ENCODE measurements at places on chromosomes 7 and 10.
A peak's percentile ranks its signal among the peaks of the same experiment; 100 is the strongest.

DNA sequence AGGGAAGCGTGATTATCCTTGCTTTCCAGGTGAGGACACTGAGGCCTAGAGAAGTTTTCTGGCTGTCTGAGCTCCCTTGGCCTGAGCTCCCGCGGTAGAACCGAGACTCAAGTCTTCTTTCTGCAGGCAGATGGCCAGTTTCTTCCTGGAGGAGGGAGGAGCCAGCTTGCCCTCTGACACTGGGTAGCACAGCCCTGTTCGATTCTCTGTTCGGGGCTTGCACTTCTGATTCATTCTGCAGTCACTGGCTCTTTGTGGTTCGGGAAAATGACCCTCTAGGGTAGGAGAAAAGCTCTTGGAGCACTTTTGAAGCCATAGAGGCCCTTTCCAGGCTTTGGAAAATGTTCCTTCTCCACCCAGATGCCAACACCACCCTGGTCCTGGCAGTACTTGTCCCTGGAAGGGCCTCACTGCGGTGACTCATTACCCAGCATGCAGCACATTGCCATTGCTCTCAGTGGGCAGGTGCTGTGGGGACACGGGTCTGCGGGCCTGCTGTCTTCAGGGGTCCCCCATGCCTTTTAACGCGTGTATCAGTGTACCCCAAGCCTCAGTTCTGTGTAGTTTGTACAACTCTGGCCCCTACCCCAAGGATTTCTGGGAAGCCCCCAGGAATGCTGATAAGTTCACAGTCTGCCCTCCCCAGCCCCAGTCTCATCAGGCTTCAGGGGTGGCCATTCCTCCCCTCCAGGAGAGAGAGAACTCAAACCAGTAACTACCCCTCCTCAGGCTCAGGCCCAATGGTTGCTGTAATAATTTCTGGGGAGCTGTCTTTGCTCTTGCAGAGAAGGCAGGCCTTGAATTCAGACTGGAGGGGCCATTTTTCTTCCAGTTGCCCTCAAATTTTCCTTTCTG lies 11.9 kb downstream of the CHST3 start:
- peak; percentile 47 for DNase-seq

GRCh38 chr7:88281749-88282148 lies 24.9 kb downstream of the STEAP4 start:
- DNase-seq, result no peak

DNA sequence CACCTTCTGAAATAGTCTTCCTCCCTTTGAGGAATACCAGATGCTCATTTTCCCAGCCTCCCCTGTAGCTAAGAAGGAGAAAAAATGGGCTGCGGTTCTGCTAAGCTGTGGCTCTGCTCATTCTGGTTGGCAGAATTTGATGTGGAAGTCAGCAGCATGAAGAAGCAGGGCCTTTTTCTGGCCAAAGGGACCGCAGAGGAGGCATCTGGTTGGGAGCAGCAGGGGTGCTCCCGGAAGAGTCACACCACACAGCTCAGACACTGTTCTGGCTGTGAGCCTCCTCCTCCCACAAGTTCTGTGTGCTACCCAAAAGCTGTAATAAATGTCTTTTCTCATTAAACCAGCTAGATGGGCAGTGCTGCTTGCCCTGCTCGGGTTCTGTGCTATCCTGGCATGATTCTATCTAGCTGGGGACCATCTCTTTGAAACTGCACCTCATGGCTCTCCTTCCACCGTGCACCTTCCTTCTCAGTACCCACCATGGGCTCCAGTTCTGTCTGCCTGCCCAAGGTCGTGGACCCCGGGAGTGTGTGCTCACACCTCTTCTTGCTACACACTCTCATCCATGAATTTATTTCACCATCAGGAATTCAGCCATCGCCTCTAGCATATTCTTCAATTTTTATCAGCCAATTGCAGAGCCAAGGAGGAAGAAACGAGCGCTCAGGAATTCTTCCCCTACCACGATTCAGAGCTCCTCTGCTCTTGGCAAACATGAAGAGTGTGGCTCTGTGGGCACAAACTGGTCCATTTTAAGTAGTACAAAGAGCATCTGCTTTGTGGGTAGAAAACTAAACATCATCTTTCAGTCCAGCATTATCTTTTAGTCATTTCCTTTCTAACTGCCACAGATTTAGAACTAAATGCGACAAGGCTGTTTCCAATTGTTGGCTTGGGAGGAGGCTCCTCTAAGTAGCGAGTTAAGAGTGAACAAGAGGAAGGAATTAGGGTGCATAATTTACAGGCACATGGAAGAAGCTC lies 76.9 kb downstream of the FAM171A1 start:
- DNase-seq, result peak; percentile 54

- DNase-seq, result no peak
Measured at GRCh38 chr7:134440067-134440466, 18.8 kb downstream of the AKR1B1 start.

DNA sequence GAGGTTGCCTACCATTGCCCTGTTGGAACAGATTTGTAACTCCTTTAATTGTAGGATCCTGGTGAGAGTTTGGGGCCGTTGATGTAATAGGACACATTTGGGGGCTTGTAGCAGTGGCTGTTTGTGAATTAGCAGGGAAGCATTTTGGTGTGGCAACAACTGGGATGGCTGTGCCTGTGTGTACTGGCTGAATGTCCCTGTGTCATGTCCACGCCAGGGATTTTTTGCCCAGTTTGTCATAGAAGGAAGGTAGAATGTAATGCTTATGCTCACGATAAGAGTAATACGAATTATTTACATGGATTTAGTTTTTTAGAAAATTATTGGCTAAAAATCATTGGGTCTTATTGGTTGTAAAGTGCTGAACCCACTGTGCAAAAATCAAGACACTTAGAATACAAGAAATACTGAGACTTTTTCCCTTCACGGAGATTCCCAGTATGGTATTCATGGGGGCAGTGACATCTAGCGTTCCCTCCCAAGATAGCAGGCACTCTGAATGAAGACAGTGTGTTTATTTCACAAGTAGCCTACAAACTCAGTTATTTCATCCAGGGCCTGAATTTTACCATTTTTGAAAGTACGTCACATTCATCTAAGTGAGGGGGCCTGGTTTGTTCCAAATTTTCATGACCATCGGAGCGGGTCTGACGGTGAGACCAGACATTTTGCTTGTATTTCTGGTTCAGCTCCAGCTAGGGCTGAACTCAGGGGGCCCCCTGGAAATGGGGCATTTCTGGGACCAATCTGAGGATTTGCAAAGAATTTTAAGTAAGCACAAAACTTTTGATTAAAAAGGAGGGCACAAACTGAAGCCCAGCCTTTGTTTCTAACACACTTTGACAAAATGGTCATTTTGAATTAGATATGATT lies 74.7 kb downstream of the CACNB2 start:
- peak; percentile 62 for DNase-seq

DNA sequence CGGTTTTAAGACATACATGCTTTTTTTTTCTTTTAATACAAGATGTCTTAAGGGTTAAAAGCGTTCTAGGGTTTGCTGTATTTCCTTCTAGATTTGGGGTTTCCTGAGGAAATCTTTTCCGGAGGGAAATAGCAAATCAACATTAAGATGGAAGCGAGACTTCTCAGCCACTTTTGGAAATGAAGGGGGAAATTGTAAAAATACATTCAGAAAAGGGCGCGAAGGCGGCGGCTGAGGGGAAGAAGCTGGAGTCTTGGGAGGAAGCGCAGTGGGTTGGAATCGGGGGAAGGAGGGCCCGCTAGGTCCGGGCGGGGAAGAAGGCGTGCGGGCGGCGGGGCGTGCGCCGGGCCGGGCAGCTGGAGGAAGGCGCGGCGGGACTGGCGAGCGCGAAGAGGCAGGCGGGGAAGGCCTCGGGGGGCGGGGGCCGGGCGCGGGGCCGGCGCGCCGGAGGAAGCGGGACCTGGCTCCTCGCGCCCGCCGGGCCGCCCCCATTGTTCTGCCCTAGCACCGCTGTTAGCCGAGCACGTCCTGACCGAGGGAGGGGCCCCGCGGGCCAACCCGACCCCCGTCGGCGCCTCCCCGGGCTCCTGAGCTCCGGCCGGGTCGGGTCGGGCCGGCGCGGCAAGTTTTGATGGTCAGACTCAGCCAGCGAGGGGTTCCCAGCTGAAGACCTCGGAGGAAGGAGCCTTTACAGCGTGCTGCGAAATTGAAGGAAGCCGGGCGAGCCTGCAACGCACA lies 1.5 kb upstream of the SKIDA1 start:
- peak; percentile 69 for DNase-seq

DNA sequence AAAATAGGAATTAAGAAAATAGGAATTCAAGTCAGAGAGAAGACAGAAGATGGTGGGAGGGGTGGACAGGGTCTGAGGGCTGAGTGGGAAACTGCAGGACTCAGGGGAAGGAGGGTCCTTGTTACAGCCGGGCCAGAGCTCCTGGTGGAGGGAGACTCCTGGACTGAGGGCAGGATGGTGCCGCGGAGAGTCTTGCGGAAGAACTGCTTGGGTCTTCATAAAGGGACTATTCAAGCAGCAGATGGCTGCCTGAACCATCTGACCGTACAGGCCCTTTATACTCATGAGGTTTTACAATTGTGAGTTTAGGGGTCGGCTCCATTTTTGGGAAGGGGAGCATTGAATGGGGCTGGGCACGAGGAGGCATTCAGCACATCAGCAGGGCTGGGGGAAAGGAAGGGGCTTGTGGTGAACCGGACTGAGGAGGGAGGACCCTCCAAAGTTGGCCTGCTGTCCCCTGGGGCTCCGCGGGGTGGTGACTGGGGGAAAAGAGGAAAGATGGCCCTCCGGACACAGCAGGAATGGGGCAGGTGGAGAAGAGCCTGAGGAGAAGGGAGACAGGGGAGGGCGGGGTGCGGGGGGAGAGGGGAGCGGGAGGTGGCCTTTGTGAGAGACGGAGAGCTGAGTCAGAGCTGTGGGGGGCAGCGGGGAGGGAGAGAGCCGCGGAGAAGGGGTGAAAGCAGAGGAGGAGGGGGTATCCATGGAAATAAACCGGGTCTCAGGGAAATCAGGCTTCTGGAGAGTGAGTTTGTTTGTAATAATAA lies 1.5 kb downstream of the FAM131B start:
- no peak for DNase-seq

- no peak for DNase-seq
Measured at GRCh38 chr7:5200561-5201235, 10.7 kb downstream of the WIPI2 start.

DNA sequence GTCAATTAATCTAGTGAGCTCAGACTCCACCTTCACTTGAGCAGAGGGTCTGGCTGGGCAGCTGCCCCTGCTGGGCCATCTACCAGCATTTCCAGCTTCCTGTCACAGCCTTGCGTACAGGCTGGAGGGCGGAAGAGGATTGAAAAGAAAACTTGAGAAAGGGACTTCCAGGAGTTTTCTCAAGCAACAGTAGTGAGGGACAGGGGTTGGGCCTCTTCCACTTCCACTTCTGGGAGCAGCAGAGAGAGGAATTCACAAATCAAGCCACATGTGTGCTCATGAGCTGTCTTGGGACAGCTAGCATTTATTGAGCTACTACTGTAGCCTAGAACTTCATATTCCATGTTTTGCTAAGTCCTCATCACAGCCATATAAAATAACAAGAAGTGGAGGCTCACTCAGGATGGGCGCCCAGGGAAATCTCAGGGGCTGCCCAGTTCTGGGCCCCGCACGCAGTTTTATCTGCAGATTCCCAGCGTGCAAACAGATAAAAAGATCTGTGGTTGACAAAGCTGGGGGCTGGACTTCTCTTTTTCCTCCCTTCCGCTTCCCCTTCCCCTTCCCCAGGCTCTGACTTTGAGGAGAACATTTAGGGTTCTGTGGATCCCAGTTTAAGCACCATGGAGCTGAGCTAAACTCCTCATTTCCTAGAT lies 135.8 kb downstream of the RGS10 start:
- no peak for DNase-seq

- peak; percentile 52 for DNase-seq
Measured at GRCh38 chr10:14126697-14127440, 203.9 kb downstream of the FRMD4A start.

- no peak for DNase-seq
Measured at GRCh38 chr10:133446979-133447378, 6.8 kb upstream of the SCART1 start.

DNA sequence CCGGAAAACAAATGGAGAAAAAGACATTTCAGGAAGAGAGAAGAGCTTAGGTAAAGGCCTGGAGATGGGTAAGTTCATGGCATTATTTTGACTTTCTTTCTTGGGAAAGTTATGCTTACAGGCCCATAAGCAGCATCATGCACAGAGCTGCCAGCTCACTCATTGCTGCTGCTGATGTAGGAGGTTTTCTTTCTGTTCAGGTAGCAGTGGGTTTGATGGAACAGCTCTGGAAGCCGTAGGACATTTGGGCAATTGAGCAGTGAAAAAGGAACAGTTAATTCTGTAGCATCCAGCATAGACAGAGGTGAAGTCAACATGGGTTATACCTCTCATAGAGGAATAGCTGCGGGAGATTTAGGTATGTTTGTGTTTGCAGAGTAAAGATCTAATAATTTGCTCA lies 3.3 kb downstream of the CHN2 start:
- DNase-seq, result no peak

GRCh38 chr10:30935078-30935477 lies 96.6 kb downstream of the ZNF438 start:
- DNase-seq, result no peak

- no peak for DNase-seq
Measured at GRCh38 chr10:71371750-71372166, 25.0 kb upstream of the CDH23 start.

GRCh38 chr10:26031300-26031699 lies 97.3 kb downstream of the MYO3A start:
- no peak for DNase-seq

GRCh38 chr10:93704451-93704850 lies 2.1 kb upstream of the FRA10AC1 start:
- no peak for DNase-seq

- DNase-seq, result peak; percentile 100
Measured at GRCh38 chr7:40808378-40808942, 673.7 kb downstream of the SUGCT start.

DNA sequence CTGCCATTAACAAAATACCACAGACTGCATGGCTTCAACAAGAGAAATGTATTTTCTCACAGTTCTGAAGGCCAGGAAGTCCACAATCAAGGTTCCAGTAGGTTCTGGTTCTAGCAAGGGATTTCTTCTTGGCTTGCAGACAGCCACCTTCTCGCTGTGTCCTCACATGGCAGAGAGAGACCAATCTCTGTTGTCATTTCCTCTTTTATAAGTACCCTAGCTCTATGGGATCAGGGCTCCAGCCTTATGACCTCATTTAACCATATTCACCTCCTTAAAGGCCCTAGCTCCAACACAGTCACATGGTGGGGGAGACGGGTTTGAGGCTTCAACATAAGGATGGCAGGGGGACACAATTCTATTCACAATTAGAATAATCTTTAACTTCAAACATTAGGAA lies 23.6 kb downstream of the ABI1 start:
- no peak for DNase-seq

GRCh38 chr7:21140622-21141021 lies 287.3 kb upstream of the SP4 start:
- no peak for DNase-seq

GRCh38 chr7:133754708-133755107 lies 372.4 kb upstream of the LRGUK start:
- no peak for DNase-seq
